ENCODE measurements at places on chromosomes 6 and 20.
A peak's percentile ranks its signal among the peaks of the same experiment; 100 is the strongest.

- no peak overlapping the region for H3K4me3 ChIP-seq
- H3K27me3 ChIP-seq = no peaks in the 10 kb centered on the region
- H3K27ac ChIP-seq = no peak overlapping the region
- H3K36me3 ChIP-seq = no peaks in the 10 kb centered on the region
- H3K4me1 ChIP-seq = no peaks in the 10 kb centered on the region
Measured at GRCh38 chr6:53983301-53983700, 127.9 kb upstream of the MLIP start.

GRCh38 chr20:47160240-47160639 is 196.3 kb downstream of the ZMYND8 start:
- no peaks in the 10 kb centered on the region for H3K36me3 ChIP-seq
- peaks cover 4% of the 10 kb centered on the region for H3K4me1 ChIP-seq
- H3K4me3 ChIP-seq = no peak overlapping the region
- H3K27me3 ChIP-seq = no peaks in the 10 kb centered on the region
- no peak for DNase-seq

- H3K36me3 ChIP-seq = no peaks in the 10 kb centered on the region
- no peak overlapping the region for H3K4me3 ChIP-seq
- peak overlapping the region; percentile 10 for H3K27ac ChIP-seq
Measured at GRCh38 chr6:39214846-39215639, 14.2 kb downstream of the KCNK5 start.

GRCh38 chr6:129725341-129725740 is 15.4 kb upstream of the ARHGAP18 start:
- H3K4me1 ChIP-seq = peaks cover 5% of the 10 kb centered on the region
- no peak overlapping the region for H3K4me3 ChIP-seq
- H3K27ac ChIP-seq = no peak overlapping the region
- no peaks in the 10 kb centered on the region for H3K27me3 ChIP-seq

GRCh38 chr6:138818496-138819194 is 22.8 kb downstream of the ECT2L start:
- H3K4me1 ChIP-seq = peaks cover 31% of the 10 kb centered on the region
- peak overlapping the region; percentile 92 for H3K27ac ChIP-seq
- no peaks in the 10 kb centered on the region for H3K27me3 ChIP-seq

GRCh38 chr20:44166008-44166407 is 21.0 kb downstream of the JPH2 start:
- no peak overlapping the region for H3K27ac ChIP-seq
- H3K27me3 ChIP-seq = no peaks in the 10 kb centered on the region
- DNase-seq = no peak

DNA sequence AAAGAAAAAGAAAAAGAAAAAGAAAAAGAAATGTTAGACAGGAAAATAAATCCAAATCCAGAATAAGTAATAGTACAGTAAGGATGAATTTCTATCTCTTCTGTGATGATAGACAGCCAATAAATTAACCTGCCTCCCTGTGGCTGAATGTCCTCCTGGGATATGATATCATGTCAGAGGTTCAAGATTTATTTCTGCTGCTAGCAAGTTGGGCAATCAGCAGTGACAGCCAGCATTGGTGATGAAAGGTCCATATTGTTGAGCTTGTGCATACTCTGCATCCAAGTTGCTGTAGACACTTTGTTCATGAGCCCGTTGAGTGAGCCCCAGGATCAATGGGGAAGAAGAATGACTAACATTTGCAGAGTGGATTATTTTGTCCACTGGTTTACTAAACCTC is 44.9 kb upstream of the CEP85L start:
- H3K4me3 ChIP-seq = no peak overlapping the region
- H3K27ac ChIP-seq = no peak overlapping the region
- no peaks in the 10 kb centered on the region for H3K4me1 ChIP-seq

- no peaks in the 10 kb centered on the region for H3K27me3 ChIP-seq
- H3K4me3 ChIP-seq = no peak overlapping the region
- H3K36me3 ChIP-seq = no peaks in the 10 kb centered on the region
- DNase-seq = no peak
- no peak overlapping the region for H3K27ac ChIP-seq
- H3K4me1 ChIP-seq = peaks cover 22% of the 10 kb centered on the region
Measured at GRCh38 chr6:2911171-2911570, 8.1 kb upstream of the SERPINB9 start.

DNA sequence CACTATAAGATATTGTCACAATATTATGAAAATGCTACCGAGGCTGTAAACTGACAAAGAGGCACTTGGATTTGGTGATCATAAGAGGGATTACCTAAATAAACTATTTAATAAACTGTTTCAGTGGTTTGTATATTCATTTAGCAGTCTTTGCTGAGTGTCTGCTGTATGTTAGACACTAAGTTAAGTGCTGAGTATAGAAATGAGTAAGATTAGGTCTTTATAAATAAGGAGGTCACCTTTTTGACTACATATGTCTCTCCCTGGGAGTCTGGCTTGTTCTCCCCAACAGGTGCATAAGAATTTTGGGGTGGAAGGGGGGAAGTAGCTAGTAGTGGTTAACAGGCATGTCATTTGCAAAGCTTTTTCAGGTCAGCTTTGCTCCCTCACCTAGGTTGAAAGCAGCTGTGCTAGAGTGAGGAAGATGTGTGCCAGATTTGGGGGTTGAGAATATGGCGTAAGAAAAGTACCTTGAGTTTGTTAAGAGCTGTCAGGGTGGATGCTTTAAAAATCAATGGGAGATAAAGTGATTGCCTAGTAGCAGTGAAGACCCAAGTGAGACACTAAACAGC is 246.3 kb downstream of the ZFAND3 start:
- DNase-seq = no peak
- H3K27ac ChIP-seq = peak overlapping the region; percentile 33
- no peaks in the 10 kb centered on the region for H3K36me3 ChIP-seq
- no peaks in the 10 kb centered on the region for H3K4me1 ChIP-seq

GRCh38 chr6:106126482-106126881 is 40.3 kb downstream of the PRDM1 start:
- H3K36me3 ChIP-seq = no peaks in the 10 kb centered on the region
- peak overlapping the region; percentile 39 for H3K27ac ChIP-seq
- H3K4me3 ChIP-seq = no peak overlapping the region
- no peaks in the 10 kb centered on the region for H3K27me3 ChIP-seq
